Activated CD4-positive, alpha-beta T cell treated with anti-CD3 and anti-CD28 coated beads for 1 hour (primary cell): ENCODE measurements at places on chromosomes 5 and 9.

DNA sequence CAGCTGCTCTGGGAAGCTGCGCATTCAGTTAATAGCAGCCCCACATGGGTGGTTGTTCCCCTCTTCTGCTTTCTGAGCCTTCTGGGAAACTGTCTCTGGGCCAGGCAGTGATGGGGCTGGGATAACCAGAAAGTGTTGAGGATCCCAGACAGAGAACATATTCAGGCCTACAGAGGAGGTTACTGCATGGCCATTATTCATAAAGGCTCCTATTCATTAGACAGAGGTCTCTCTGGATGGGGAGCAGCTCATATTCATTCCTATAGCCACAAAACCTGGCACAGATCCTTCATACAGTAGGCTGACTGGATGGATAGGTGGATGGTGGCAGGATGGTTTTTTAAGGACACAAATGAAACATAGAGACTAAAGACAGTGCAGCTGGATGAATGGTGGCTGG, 76.3 kb downstream of the HSPA4 start:
- DNase-seq: no peak

GRCh38 chr5:174425964-174426290, 298.5 kb upstream of the MSX2 start:
- no peak for DNase-seq

- DNase-seq: no peak
Observed at GRCh38 chr9:16866587-16866986, 3.9 kb downstream of the BNC2 start.

- DNase-seq: peak; percentile 79
Observed at GRCh38 chr5:179060116-179061008, at the start of gene ZNF354C. Gene ZNF354C, plus strand, starts transcription at chr5:179060373. Its CDS starts 1,696 bp downstream, at chr5:179062069.
